ENCODE measurements at places on chromosomes 7 and 10. TPM values are rescaled to one million over a fixed set of nuclear protein-coding genes. Genes with fewer than 3 reads are reported as not detected.

Gene CTAGE4
- not detected for total RNA-seq

Gene PNLIP
- total RNA-seq = not detected

Gene TAS2R3
- total RNA-seq = 0.16 TPM

Gene ACSM6
- not detected for total RNA-seq

Gene TRIM24
- 14.6 TPM for total RNA-seq

Gene GRB10
- 23.5 TPM for total RNA-seq

Gene GRM3
- total RNA-seq = 0.11 TPM

Gene DOCK4
- 26.1 TPM for total RNA-seq
